ENCODE measurements at places on chromosomes 6 and 20.
A peak's percentile ranks its signal among the peaks of the same experiment; 100 is the strongest.

DNA sequence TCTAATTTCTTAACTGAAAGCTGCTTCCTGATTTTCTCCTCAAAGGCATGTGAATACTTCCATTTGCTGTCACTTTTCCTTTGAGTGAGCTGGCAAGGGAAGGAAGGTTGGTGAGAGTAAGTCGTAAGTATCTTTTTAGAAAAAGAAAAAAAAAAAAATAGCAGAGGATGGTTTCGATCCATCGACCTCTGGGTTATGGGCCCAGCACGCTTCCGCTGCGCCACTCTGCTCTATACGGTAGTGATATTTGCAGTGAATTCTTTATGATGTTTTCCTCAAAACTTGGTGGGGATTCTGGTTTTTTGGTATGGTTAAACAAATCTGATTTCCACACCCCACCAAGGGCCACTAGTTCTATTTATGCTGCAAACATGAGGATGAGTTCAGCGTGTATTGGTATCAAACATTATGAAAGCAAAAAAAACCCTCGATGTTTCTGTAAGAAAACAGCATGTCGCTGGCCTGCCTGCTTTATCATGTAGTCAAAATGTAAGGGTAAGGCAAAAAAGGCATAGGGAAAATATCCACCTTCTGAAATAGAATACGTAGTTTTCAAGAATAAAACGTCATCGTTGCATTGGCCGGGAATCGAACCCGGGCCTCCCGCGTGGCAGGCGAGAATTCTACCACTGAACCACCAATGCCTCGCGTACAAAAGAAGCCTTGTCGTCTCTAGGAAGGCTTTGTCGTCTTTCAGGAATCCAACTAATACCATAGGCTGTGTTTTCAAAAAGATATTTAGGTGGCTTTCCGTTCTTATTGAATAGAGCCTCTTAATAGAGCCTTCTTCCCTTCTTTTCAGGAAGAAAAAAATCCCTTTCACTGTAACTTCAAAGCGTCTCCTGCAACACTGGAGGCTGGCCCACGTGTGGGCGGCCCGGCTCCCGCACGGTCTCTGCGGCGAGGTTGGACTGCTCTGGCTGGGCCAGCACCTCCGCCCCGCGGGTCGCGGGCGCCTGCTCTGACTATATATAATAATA is 9.6 kb downstream of the OR2B2 start:
- peak; percentile 37 for DNase-seq

GRCh38 chr20:38579219-38579910 is 1.6 kb upstream of the ADIG start:
- DNase-seq: no peak

DNA sequence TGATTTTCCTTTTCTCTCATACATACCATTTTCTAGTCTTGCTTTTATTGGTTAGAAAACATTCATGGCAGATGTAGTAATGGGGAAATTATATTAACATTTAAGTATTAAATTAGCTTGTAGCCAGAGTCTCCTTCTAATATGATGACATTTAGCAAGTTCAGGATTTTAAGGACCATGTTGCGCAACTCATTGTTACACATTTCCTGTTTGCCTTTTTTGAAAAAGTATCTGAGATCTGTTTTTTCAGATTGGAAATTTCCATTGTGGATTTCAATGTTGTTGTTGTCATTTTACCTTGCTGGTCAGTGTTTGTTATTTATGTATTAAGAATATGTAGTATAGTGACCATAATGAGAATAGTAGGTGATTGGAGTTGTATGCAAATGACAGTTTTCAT is 38.7 kb downstream of the CDKAL1 start:
- no peak for DNase-seq

GRCh38 chr6:17519120-17519519 is 81.0 kb upstream of the FAM8A1 start:
- DNase-seq: no peak

DNA sequence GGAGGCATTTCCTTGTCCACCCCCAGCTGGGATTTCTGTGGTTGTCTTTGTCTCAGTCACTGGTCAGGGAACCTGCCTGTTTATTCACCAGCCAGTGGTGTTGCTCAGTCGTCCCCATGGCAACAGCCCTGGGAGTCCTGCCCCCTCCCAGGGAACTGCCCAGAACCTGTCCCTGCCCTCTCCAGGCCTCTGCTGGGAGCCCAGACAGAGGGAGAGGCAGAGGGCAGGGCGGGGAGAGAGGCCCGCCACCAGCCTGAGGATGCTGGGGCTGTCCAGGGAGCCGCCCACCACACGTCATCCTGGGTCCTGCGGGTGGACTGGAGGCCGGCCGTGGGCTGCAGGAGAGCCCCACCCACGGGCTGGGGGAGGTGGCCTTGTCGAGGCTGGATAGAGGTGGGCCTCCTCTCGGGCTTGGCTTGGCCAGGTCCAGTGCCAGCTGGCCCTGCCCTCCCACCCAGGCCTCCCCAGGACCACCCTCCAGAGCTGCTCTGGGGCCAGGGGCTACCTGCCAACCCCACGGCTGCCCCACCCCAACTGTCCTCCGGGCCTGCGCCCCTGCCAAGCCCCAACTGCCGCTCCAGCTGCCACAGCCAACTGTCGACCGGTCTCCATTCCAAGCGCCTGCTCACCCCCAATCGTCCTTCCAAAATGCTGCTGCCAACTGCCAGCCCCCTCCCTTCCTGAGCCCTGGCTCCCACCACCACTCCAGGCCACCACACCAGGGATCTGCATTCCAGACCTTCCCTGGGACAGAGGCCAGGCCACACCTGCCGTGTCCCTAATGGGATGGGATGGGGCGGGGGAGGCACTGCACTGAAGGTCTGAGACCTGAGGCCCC is 4.2 kb upstream of the ZBTB46 start:
- DNase-seq: peak; percentile 74

GRCh38 chr6:100719883-100720682 is 161.0 kb downstream of the ASCC3 start:
- no peak for DNase-seq

- no peak for DNase-seq
Observed at GRCh38 chr20:62816884-62817873, at the start of gene COL9A3. TSS of gene COL9A3 (plus strand) at chr20:62817050. CDS start at chr20:62817065, 15 bp downstream.

- no peak for DNase-seq
Observed at GRCh38 chr20:40913224-40914185, 115.1 kb upstream of the TOP1 start.

DNA sequence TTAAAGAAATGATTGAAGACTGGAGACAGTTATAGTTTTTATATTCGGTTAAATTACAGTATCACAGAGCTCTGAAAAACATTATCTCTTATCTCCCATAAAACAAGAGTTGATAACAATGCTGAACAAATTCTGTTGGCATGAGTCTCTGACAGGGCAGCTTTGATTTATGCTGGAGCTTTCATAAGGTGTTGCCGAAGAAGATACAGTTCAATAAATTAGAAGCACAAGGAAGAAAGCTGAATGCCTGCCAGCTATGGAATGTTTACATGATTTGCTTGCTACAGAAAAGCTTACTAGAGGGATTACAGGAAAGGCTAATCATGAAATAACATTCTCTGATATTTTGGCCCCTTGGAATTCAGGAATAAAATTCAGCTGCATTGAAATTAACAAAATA is 431.9 kb upstream of the GJE1 start:
- no peak for DNase-seq

- no peak for DNase-seq
Observed at GRCh38 chr20:33177866-33178265, 9.9 kb downstream of the BPIFA2 start.

GRCh38 chr6:131136021-131136786 is 937 bp downstream of the AKAP7 start:
- no peak for DNase-seq

DNA sequence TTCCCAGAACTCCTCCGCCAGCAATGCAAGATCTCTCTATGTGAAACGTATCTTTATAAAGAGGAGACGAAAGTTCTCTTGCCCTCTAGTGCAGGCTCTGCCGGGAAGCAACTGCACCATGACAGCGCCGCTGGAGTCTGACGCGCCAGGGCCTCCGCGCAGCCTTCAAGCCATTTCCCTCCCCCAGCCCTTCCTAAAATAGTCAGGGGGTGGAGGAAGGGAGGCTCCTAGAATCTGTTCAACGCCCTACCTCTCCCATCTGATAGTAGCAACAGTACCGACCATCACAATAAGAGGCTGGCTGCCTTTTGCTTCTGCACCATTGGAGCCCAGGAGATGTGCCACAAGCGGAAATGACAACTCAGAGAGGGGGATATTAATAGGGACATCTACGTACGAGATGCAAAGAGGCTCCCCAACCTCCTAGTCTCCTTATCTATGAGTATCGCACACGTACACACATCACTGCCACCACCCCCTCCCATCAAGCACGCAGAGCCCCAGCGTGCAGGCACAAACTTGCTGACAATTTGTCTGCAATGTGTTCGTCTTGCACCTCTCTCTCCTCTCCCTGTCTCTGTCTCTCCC is 1.0 kb downstream of the SYNE1 start:
- no peak for DNase-seq

GRCh38 chr6:6471276-6471675 is 117.2 kb upstream of the LY86 start:
- no peak for DNase-seq

DNA sequence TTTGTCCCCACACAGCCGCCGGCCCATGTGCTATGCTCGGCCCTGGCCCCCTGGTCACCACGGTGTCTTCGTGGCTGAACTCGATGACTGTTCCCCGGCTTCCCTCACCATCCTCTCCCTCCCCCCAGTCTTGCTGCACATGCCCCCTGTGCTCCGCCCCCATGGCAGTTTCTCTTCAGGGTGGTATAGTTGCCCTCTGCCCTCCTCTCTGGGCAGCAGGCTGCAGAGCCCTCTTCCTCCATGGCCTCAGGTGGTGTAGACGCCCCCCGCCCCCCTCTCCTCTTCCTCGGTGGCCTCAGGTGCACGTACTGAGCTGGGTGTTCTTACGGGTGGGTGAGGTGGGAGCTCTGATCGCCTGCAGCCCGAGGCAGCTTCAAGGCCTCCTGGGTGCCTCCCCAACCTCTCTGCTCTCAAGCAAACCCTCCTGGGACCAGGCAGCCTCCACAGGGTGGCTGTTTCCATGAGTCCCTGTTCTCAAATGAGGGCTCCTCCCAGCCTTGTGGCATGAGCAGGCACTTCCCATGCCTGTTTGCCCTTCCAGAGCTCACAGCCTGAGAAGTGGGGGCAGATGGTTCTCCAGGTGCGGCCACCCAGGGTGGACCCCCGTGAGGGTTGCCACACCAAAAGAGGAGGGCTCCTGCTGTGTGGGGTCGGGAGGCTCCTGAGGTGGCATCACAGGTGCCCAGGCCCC is 24.8 kb downstream of the COL20A1 start:
- no peak for DNase-seq

Data from GM12891 (cell line).